ENCODE measurements at places on chromosomes 7 and 10.
A peak's percentile ranks its signal among the peaks of the same experiment; 100 is the strongest.

DNA sequence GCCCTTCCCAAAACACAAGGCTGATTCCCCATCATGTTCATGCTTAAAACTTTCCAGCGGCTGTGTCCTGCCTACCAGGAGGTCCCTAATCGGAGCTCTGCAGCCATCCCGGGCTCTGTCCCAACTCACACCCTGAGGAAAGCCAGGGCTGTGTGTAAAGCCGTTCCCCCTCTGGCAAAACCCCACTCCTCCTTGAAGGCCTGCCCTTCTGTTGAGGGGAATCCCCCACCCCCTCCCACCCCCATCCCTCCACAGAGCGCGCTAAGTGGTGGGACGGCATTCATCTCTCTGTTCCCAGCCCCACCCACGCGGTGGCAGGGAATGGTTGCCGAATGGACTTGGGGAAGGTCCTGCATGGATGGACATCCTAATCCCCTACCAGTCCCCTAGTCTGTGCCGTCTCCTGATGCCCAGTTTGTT is 667 bp upstream of the TMEM120A start:
- no peak for DNase-seq

GRCh38 chr10:98445200-98445812 is 1.4 kb downstream of the HPS1 start:
- no peak for DNase-seq

DNA sequence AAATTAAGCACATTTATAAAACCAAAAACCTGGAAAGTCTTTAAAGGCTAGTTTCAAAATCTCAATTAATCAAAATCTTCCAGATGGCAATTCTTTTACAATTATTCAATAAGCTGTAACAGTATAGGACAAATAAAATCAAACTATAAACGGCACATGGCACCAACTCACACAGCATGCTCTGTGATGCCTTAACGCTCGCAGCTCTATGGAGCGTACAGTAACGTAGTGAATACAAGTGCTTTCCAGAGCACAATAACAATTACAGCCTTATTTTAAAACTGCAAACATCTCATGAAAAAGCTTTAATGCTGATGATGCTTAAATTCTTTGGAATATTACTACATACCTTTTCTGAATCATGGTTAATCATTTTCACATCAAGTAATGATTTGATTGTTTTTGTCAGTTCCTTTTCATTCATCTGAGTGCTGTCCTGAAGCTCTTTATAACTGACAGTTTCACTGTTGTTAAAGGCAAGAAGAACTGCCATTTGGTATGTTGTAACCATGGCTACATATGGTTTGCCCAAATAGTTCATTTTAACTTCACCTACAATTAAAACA is 74.2 kb downstream of the CUL2 start:
- DNase-seq, result no peak

DNA sequence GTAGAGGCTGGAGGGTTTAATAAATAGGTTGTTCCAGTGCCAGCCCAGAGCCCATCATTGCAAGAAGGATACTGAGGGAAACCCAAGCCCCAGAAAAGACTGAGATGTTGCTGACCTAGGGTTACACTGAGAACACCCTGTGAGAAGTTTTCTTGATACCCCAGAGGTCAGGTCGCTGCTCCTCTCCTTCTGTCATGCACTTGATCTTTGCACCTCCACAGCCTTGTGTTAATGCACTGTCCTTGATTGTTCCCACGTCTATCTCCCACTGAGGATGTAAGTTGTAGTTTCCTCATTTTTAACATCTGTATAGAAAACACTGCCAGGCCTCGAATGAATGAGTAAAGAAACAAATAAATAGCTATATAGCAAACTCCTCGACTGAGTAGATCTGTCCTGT is 195.3 kb upstream of the AHR start:
- no peak for DNase-seq

GRCh38 chr10:29273478-29273877 is 15.4 kb upstream of the LYZL1 start:
- no peak for DNase-seq

DNA sequence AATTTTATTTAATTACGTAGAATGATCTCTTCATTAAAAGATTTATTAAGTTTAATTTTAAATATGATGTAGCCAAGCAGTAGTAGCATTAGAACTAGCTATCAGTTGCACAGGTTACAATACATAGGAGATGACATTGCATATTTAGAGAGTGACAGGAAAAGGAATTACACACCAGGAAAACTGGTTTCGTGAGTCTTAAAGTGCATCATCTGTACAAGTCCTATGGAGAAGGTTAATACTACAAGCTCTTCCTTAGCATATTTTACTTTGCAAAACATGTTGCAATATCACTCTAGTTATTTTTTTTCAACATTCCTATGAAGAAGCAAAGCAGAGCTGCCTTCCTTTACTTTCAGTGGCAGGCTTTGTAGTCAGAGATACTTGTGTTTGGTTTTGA is 20.2 kb upstream of the SEM1 start:
- no peak for DNase-seq

GRCh38 chr10:100890673-100891317 is 22.0 kb upstream of the SLF2 start:
- peak; percentile 90 for DNase-seq

DNA sequence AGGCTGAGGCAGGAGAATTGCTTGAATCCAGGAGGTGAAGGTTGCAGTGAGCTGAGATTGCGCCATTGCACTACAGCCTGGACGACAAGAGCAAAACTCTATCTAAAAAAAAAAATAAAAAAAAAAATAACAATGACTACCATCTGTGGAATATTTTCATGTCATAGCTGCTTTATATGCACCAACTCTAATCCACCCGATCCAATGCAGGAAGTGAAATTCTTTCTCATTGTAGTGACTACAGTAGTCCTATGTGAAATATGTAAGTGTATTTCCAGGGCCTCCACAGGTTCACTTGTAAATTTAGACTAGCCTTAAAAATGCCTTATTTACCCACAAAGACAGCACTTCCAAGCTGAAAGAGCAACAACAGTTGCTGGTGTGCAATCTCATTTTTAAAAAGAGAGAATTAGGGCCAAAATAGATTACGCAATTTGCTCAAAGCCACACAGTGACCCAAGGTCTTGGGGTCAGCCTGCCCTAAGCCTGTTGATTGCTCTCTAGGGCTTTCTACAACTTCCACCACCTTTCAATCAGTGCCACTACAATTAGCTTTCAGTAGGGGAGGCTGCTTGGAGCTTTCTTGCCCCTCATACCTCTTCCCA is 25.8 kb upstream of the EGFR start:
- DNase-seq, result no peak

- DNase-seq, result no peak
These were observed 29.4 kb upstream of the ATOH7 start for GRCh38 chr10:68261132-68261856.

DNA sequence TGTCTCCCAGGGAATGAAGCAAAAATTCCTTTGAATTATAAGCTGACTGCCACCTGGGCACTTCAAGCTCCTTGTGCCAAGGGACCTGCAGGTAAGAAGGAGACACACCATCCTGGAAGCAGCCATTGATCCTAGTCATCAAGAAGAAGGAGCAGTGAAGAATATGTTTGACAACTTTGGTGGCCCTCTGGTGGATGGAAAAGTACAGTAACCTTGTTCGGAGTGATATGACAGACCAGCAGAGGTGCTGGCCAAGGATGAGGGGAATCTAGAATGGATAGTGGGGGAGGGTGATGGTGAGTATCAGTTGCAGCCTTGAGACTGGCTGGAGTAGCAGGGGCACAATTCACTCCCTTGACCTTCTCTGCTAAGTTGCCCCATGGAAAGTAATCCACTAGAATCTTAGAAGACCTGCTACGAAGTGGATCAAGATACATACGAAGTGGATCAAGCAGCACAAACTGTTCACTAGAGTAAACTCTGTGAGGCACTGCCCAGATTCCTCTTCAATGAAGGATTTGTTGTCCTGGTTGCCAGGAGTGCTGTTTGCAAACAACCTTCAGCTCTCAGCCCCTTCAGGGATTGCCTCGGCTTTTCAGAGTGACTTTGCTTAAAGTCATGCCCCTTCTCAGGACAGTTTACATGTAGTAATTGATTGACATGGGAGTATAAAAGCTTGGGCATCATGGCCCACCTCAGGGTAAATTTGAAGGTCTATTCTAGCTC is 44.8 kb upstream of the ORC5 start:
- DNase-seq, result no peak

DNA sequence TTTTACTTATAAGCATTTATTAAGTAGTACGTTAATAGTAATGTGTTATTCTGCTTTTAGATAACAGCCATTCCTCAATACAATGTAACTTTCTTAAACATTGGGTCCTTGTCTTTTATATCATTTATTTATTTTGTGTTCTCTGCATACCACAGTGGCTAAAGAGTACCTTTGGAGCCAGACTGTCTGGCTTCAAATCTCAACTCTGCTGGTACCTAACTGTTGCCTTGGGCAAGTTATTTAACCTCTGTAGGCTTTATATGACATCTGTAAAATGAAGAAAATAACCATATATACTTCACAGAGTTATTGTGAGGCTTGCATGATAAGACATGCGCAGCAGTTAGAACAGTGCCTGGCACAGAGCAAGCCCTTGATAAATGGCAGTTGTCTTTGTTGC is 397.6 kb downstream of the MDFIC start:
- DNase-seq, result no peak

- DNase-seq, result no peak
These were observed 153.7 kb downstream of the PLXNA4 start for GRCh38 chr7:132422502-132423111.

GRCh38 chr7:23759671-23760391 is 49.8 kb downstream of the STK31 start:
- DNase-seq, result peak; percentile 39

DNA sequence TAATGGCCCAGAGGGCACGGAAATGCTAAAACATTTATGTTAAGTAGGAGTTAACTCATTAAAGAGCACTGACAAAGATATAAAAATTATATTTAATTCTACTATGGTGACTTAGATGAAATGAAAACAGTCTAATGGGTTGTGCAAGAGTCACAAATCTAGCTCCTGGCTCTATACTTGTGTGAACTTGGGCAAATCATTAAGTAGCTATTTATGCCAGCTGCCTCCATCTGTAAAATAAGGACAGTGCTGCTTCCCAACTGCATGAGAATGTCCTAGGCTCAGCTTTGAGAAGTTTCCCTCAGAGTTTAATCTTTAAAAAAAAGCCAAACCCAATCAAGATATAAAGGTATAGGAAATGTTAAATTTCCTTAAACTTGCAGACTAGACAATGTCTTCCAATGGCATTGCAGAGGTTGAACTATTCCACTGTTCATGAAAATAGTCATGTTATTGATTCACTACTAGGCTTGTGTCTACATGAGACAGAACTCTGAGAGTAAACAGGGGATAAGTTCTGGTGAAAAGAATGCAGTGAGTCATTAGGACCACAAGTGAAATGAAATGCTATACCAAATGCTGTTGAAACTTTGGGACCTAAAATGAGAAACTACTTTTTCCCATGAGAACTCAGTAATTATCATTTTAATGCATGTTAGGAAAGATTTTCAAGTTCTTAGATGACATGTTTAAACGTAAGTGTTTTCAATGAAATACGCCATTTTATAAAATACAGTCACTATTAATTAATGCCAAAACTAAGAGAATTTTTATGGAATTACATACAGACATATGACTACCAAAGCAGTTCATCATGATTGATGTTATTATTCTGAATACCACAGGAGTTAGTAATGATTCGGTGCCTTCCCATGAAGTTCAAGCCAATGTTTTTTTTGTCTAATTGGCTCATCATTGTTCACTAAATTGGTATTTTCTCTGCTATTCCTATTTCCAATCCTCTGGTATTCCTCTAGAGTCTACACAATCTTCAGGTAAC is 84.2 kb downstream of the CDK6 start:
- peak; percentile 86 for DNase-seq

DNA sequence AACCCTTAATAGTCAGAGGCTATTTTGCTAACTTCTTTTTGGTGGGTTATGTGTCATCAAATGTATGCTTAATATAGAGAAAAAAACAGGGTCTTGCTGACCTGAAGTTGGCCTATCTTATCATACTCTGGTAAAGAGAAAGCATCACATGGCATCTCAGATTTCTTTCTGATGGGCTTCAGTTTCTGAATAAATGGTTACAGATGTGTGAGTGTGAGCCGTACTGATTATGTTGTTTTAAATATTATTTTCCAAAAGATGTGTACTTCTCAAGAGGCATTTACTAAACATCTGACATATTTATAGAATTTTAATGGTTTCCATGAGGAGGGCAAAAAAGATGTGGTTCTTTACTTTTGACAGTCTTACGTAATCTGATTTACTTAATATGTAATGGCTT is 28.4 kb downstream of the BBS9 start:
- no peak for DNase-seq

DNA sequence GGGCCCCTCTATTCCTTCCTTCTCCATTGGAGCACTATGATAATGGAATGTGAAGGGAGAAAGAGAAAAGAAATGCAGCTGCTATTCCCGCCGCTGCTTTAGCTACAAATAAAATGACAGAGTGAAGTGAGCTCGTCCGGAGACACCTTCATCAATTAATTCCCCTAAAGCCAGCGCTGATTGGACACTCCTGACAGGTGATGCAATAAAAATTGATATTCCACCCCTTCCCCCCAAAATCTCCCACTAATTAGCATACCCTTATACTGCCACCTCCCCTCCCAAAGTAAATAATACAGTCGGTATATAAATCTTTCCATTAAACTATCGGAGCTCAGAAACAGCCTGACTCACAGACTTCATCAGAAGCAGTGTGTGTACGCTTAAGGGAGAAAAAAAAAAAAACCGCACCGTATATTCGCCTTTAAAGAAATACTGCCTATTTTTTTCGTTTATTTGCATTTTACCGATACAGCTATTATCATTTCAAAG is 7.3 kb downstream of the SKIDA1 start:
- no peak for DNase-seq

DNA sequence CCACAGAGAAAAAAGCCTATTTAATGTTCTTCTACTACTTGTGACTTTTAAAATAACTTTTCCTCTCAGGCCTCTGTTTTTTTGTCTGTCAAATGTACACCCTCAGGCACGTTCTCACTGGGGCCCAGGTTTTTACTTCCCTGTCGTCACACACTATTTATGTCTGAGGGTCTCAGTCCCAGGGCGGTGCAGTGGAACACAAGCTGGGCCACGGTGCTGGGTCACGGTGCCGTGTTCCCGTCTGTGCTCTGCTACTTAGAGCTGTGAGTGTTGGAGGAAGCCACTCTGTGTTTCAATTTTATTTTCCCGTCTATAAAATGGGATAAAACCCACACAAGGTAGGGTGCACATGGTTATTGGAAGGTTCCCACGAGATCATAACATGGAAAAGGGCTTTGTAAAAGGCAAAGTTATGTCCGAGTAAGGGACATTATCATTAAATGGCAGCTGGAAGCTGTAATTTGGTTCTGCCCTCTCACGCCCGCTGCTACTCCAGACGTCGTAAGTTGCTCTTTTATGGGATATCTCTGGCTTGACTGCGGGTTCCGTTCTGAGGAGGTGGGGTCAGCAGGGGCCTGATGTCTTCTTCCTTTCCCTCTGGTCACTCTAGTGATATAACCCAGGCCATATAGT is 25.2 kb downstream of the ZNF775 start:
- DNase-seq, result no peak

- DNase-seq, result no peak
These were observed 27.3 kb downstream of the PDE1C start for GRCh38 chr7:32042900-32043299.

GRCh38 chr10:56240471-56240870 is 120.6 kb downstream of the ZWINT start:
- DNase-seq, result no peak

- no peak for DNase-seq
These were observed 115.0 kb downstream of the PTPRN2 start for GRCh38 chr7:158472596-158472995.
